ENCODE measurements at places on chromosomes 4 and X.

DNA sequence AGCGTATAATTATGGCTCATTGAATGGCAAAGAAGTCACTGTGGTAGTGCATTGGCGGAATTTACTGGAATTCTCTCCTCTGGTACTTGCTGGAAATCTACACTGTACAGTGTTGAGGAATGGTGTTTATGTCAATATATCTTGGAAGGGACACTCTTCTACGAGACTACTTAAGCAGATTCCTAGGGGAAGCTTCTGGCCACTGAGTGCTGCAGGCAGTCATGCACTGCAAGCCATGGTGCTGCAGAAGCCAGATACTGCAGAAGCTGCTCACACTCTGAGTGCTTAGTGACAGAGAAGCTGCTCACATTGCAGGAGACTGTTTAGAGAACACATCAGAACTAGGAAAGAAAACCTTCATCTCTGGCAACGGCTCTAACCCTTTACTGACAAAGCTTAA, 725.0 kb downstream of the CCSER1 start:
- DNase-seq = no peak

DNA sequence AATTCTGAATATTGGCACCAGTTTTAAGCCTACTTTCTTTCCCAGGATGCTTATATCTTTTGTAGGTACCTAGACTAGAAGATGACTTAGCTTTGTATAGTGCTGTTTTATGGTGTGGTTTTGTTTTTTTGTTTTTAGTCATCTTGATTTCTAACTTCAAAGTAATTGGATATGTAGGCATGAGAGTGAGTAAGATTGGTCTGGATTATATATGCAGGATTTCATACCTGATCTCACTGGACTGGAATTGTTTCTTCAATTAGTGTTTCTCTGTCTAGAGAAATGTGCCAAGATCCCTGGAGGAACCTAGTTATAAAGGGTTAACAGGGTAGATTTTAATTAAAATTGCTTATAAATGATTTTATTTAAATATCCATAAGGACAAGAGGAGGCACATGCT, 23.1 kb downstream of the NAP1L5 start:
- no peak for DNase-seq

DNA sequence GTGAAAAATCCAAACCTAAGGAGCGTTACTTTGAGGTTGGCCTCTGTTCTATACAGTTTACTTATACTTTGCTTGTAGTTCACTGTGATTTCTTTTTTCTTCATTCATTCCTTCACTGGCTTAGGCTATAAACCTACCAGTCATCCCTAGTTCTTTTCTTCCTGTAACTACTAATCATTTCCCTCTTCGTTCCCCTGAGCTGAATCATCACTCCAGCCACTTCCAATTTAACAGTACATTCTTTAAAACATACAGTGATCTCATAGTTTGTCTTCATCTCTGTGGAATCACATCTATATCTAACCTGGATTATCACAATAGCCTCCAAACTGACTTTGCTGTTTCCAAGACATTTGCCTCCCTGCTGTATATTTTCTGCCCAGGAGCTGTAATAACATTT, 25.2 kb upstream of the NPFFR2 start:
- DNase-seq = peak; percentile 50

- DNase-seq = no peak
These were observed 369.9 kb upstream of the ANXA10 start for GRCh38 chr4:167722487-167722808.

GRCh38 chr4:147629783-147630730, 12.9 kb downstream of the TMEM184C start:
- no peak for DNase-seq

DNA sequence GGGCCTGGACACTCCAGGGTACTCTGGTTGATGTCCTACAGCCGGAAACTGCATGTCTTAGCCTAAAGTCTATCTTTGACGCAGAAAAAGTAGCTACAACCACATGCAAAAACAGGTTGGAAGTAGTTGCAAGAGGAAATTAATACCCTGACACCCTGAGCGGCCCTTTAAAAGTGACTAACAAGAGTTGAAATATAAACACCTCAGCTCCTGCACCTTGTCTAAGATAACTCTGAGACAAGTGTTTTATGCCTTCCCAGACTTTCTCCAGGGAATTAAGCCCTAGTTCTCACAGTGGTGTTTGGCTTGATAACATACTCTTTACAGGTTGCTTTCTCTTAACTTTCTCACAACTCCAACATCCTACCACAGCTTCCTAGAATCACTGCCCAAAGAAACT, 943.1 kb downstream of the DMD start:
- DNase-seq = no peak

- DNase-seq = peak; percentile 57
These were observed 101.4 kb downstream of the ARHGAP10 start for GRCh38 chr4:147833254-147833653.

- no peak for DNase-seq
These were observed 1.0 kb downstream of the GABRA4 start for GRCh38 chr4:46992338-46992737.

DNA sequence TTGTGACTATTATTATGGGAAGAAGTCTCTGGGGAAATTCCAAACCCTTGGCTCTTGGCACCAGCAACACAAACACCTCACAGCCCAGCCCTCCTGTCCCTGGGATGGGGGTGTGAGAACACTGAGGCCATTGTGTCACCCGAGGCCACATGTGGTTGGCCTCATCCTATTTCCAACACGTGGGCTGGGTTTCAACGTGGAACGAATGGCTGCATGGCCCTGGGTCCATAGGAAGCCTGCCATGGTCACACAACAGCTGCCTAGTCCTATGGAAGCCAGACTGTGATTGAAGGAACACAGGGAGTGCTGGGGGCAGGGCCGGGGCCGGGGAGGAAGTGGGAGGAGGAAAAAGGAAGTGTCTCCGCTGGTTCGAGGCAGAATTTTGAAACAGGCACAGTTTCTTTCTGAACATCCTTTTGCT, 10.0 kb downstream of the CLCN4 start:
- no peak for DNase-seq

- no peak for DNase-seq
These were observed 43.9 kb downstream of the HOPX start for GRCh38 chr4:56637154-56637553.

DNA sequence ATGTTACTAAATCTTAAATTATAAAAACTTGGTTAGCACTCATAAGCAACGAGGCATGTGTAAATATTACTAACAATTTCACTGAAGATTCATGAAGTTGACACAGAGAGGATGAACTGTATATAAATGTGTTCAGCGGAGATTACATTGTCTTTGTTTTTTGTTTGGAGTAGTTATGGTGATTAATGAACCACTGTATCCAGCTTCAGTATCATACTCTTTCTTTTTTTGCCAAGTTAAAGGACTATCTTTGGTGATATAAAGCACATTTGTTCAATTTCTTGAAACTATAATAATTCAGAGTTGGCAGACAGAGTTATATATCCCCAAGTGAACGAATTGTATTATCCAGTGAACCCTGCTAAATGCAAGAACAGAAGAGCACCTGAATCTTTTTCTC, 497.6 kb downstream of the CCSER1 start:
- no peak for DNase-seq

- DNase-seq = no peak
These were observed 7.1 kb downstream of the EPGN start for GRCh38 chr4:74315376-74315775.

GRCh38 chr4:74197080-74197479, 39.2 kb downstream of the MTHFD2L start:
- DNase-seq = no peak

DNA sequence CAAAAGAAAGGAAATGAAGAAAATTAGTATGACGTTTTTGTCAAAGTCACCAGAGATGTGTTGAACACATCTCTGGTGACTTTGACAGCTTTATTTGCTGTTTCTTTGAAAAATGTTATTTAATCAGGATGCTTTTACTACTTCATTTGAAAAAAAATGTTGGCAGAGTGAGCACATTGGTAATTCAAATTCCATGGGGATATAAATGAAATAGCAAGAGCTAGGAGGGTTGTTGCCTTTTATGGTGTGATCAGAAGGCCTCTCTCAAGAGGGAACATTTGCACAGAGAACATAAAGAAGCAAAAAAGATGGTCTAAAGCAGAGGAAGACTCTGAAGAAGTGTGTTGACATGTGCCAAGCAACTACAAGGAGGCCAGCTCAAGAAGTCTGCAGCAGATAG, 46.6 kb upstream of the CXCL8 start:
- no peak for DNase-seq

DNA sequence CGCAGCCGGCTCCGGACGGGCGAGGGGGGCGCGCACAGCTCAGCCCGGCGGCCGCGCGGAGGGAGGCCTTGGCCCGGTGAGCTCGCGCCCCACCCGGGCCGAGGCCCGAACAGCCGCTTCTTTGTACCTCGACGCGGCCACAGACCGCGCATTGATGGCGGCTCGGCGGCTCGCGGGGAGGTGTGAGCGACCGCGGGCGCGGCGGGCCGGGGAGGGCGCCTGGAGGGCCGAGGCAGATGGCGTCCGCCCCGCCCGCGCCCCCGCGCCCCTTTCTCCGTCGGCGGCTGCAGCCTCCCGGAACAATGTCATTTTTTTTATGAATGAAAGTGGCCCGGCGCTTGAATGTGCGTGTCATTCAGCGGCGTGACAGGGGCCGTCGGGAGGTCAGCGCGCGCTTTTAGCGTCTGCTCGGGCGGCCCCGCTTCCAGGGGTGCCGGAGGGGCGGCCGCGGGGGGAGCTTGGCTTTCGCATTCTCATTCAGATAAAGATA, 1.8 kb downstream of the FGFR3 start:
- DNase-seq = no peak

DNA sequence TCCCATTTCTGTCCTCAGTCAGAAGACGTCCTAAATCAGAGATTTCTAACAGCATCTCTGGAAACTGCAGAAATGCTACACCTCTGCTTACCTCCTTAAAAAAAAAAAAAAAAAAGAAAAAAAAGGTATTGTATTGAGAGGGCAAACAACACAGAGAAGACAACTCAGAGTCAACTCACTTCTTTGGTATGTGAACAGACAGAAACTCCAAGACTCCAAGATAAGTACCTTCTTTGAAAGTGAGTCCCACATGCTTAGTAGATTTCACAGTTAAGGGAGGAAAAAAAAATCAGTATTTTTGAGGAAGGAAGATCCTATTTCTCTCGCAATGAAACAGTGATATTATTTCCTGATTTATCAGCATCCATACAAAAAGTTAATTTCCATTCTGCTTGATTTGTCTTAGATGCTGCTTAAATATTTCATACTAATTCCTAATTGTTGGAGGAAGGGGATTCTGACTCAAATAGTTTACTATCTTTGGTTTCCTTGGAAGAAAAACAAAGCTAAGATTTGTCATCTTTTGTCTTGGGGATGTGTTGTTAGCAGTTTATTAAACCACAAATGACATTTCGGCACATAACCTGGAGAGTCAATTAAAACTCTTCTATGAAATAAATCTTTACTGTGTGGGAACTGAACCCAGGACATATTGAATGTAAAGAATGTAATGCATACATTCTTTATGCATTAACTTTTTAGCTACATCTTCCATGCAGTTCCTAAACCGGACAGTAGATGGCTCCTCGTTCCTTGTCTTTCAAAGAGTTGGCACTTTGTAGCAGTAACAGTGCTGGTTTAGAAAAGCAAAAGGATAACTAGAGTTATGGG, 4.7 kb downstream of the RASGEF1B start:
- peak; percentile 43 for DNase-seq

- peak; percentile 84 for DNase-seq
These were observed 44.8 kb downstream of the NPFFR2 start for GRCh38 chr4:72076562-72076961.

DNA sequence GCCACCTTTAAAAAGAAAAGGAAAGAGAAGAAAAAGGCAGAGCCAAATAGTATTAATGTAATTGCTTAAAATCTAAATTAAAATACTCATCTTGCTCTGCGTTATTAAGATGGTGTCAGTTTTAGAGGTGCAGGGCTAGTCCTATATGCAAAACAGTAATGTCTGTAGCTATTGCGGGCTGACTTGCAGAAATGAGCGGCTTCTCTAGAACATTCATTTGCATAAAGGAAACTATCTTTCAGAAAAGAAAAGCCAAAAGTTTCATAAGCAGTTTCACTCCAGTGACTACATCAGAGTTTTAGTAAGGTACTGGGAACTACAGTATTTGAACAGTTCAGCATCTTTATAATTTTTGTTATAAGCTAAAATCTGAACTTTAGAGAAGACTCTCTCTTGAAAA, 6.0 kb downstream of the SMAD1 start:
- DNase-seq = no peak

GRCh38 chr4:7581477-7581876, 146.7 kb upstream of the PSAPL1 start:
- peak; percentile 41 for DNase-seq

- DNase-seq = no peak
These were observed 734 bp upstream of the SH3TC1 start for GRCh38 chr4:8198206-8198905.

GRCh38 chrX:155070663-155070974, 317 bp downstream of the CMC4 start:
- no peak for DNase-seq

- no peak for DNase-seq
These were observed 37.7 kb downstream of the RHOH start for GRCh38 chr4:40234519-40235039.

GRCh38 chr4:119626943-119627266, 1.7 kb downstream of the PDE5A start:
- no peak for DNase-seq

GRCh38 chr4:945274-946102, 13.2 kb downstream of the TMEM175 start:
- DNase-seq = no peak

GRCh38 chr4:143337600-143338287, 1.1 kb downstream of the GAB1 start:
- DNase-seq = no peak

- no peak for DNase-seq
These were observed 27.2 kb upstream of the EDNRA start for GRCh38 chr4:147453561-147454141.

- no peak for DNase-seq
These were observed 16.2 kb upstream of the S100G start for GRCh38 chrX:16633754-16634153.

DNA sequence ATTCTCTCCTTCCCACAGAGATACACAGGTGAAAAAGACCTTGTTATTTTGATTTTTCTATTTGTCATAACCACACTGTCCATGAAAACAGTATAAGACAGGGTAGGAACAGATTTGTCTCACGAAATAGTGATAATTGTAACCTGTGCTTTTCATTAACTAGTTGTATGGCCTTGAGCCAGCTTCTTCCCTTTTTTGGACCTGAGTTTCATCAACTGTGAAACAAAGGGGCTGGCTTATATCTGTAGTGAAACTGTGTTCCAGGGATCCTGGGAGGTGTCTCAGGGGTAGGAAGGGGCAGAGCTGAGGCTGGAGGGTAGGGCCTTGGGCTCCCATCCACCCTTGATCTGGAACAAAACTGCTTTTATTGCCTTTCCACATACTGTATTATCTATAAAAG, 50.9 kb downstream of the MED28 start:
- DNase-seq = peak; percentile 19

- no peak for DNase-seq
These were observed 305.3 kb downstream of the PRR32 start for GRCh38 chrX:127124871-127125270.

GRCh38 chr4:112677519-112678091, 40.7 kb downstream of the LARP7 start:
- DNase-seq = no peak
